ENCODE measurements at places on chromosomes 12 and 14.
A peak's percentile ranks its signal among the peaks of the same experiment; 100 is the strongest.

DNA sequence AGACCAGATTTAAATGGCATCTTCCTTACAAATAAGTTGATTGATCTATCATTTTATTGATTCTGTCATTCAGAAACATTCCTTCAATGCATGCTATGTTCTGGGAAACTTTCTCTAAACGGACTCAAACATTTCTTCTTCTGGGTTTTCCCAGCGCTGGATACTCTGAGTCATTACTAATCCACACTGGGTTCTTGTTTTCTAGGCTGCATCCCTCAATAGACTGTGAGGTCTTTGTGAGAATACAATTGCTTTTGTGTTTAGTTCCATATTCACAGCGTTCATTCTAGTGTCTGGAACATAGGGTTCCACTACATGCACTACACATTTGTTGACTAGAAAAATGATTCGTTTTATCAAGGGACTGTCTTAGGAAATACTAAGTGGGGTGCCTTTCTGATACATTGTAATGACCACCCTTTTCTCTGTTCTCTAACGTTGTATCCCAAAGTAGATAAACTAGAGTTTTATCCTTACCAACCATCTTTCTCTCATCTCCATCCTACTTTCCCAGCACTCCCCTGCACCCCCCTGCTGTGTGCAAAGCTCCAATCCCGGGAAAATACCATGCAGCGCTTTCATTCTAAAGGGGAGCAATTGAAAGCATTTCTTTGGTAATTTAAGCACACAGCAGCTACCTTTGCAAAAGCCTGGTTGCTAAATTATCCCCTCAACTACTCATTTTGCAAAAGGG lies 878.7 kb downstream of the DIO2 start:
- no peak for DNase-seq

DNA sequence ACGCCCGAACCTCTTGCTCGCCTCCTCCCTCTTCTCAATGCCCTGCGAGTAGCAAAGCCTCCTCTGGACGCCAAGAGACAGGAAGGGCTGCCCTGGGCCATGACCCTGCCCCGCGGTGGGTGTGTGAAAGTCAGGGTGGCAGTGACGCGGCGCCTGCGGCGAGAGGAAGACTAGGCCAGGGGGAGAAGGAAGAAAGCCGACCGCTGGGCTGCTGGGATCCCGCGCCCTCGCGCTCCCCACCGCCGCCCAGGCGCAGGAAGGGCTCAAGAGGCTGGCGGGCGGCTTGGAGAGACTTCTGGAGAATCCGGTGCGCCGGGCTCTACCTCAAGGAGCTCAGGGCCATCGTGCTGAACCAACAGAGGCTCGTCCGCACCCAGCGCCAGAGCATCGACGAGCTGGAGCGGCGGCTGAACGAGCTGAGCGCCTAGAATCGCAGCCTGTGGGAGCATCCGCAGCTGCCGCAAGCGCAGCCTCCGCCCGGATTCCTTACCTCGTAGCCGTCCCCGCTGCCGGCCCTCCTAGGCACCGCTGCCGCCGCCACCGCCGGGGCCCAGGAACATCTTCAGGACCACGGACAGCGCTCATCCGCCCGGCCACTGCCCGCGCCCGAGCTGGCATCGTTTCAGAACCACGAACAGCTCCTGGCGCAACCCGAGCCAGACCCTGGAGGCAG lies 105.0 kb upstream of the PRB2 start:
- peak; percentile 1 for DNase-seq

DNA sequence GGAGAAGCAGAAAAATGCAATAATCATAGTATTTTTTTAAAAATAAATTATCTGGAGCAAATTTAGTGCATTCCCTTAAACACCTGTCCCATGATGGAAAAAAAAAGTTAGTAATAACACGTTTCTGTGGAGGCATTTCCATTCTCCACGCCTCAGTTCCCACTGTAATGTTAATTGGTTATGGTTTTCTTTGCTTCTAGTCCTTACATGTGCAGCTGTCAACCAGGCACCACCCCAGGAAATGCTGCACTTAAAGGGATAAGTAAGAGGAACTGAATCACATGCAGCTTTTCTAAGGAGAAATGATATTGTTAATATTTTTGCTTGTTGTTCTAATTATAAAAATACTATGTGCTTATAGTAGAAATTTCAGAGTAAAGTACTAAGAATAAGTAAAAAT lies 240.3 kb downstream of the ZFP36L1 start:
- DNase-seq, result no peak

DNA sequence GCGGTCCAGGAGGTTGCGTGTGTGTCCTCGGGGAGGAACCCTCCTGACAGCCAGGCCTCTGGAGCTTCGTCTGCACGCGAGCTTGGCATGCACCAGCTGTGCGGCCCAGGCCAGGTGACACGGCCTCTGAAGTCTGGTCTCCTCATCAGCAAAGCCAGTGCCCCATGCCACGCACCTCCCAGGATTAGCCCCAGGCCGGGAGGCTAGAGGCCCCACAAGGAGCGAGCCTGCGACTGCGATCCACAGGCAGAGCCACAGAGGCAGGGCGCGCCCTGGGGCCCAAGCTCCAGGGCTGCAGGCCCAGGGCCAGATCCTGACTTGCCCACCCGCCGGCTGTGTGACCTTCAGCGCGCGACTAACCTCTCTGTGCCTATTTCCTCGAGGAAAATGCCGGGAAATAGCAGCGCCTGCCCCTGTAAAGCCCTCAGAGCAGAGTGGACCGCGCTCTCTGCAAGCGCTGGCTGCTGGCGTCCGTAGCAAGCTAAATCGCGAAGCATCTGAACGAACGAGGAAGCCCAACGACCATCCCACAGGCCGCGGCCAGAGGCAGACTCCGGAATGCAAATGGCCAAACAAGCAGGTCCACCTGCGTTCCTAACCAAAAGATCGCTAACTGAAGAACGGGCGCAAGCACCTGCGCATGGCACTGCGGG lies 492 bp upstream of the BTBD6 start:
- DNase-seq, result no peak

DNA sequence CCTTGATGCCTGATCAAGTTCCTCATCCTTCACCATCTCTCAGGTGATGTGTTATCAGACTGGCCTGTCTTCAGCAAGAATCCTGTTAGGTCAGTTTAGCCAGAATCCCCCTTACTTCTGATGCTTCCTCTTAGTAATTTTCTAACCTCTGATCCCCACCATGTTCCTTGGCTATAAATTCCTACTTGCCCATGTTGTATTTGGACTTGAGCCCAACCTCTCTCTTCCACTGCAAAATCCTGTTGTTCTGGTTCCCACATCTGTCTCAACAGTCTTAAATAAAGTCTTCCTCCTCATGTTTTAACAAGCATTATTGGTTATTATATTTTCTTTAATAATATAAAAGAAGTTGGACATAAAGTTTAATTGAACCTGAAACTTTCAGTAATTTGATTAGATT lies 987.8 kb upstream of the USP15 start:
- DNase-seq, result no peak
